ENCODE measurements at places on chromosomes 7 and 10.

DNA sequence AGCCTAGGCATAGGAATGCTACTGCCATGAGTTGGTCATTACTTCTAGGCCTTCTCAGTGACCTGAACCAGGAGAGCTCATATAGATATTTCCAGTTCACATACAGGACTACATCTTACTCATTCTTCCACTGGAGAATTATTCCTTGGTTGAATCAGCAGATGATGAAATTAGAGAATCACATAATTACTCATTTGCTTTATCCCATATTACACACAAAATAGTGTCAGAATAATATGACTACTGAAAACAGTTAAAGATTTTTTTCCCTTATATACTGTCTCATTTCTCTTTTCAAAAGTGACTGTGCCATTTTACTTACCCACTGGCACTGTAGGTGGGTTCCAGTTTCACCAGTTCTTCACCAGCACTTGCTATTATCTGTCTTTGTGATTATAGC, 18.5 kb downstream of the BMS1 start:
- DNase-seq = no peak

DNA sequence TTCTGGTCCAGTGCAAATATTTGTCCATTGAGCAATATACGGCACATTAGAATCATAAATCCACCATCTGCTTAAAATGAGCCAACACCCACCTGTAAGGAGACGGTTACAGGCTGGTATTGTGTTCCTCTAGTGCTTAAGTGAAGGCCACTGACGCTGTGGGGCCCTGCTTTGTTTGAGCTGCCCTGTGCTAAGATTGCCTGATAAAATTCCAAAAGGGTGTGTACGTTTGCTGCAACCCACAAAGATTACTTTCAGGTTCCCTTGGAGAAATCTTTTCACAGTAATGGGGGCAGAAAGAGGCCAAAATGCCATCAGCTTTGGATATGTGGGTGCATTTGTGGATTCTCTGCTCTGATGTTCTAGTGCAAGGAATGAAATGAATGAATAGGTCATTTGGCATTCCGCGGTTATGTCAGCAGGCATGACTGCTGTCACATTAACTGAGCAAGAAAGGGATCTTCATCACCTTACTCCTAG, 34.4 kb downstream of the AGR3 start:
- DNase-seq = no peak

DNA sequence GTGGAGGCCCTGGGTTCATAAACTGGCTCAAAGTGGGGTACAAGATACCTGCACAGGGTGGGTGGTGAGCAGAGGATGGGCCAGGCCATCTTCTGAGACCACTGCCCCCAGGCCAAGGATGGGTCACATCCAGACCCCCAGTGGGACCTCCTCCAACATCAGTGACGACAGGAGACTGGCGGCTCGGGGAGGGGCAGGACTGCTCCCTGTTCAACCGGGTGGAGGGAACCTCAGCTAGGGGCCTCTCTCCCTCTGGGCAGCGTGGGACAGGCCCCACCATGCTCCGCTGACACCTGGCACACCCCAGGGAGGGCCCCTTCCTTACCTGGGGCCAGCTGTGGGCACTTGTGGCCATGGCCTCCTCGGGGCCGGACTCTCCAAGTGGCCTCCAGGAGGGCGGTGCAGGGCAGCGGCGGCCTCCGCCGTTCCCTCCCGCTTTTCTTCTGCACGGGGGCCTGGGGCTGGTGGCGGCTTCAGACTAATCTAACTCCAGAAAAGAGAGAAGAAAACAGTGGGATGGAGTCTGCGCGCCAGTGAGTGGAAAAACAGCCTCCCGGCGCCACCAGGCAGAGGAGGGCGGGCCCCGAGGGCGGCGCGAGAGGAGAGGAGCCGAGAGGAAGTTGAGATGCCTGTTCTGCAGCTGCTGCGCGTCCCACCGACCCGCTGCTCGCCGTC, at the start of gene CALHM2:
CALHM2 (minus strand) TSS at position 540 of the 675 bp plus-strand sequence. CDS start 2,429 bp downstream, outside the sequence.
- DNase-seq = no peak

DNA sequence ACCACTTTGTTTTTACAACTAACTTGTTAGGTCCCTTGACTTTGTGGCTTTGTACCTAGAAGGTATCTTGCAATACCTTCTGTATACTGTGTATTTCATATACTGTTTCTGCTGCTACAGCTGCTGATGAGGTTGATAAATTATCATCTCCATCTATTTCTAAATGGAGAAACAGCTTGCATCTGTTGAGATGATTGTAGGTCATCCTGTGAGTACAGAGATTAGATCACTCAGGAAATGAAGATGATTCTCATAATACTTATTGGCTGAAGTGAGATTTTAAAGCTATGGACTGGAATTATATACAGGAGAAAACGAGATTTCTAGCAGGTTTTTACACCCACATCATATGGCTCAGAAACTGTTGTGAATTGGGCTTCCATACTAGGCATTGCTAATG, 280.5 kb downstream of the KCND2 start:
- no peak for DNase-seq

- DNase-seq = no peak
Observed at GRCh38 chr10:115957786-115958442, 315.1 kb downstream of the GFRA1 start.

- DNase-seq = no peak
Observed at GRCh38 chr10:127332631-127333030, 136.2 kb upstream of the INSYN2A start.

GRCh38 chr7:106068538-106068961, 43.6 kb downstream of the SYPL1 start:
- DNase-seq = no peak

GRCh38 chr10:125095776-125096175, 64.6 kb downstream of the CTBP2 start:
- no peak for DNase-seq

GRCh38 chr7:138247568-138248333, 171.5 kb downstream of the AKR1D1 start:
- DNase-seq = no peak

DNA sequence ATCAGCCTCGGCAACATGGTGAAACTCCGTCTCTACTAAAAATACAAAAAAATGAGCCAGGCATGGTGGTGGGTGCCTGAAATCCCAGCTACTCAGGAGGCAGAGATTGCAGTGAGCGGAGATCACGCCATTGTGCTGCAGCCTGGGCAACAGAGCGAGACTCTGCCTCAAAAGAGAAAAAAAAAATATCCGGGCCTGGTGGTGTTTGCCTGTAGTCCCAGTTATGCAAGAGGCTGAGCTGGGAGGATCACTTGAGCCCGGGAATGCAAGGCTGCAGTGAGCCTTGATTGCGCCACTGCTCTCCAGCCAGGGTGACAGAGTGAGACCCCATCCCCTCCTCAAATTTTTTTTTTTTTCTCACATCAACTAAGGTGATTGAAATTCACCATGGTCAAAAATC, 42.8 kb downstream of the CDC123 start:
- DNase-seq = no peak

- DNase-seq = no peak
Observed at GRCh38 chr7:25083201-25083600, 41.9 kb downstream of the CYCS start.

DNA sequence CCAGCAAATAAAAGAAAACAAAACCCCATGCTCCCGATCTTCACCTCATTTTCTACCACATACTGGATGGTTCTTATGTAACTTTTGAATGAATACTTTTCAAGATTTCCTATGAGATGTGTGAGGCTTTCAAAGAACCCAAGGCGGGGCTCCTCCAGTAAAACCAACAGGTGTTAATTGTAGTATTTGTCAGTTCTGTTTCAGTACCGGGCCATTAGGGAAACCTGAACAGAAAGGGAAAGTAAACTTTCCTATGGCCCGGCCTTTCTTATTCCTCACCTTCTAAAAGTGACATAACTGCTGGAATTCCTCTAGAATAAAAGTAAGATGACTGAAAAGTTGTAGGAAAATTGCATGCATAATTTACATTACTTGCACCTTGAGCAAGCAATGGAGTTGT, 672.9 kb downstream of the MAGI2 start:
- no peak for DNase-seq

DNA sequence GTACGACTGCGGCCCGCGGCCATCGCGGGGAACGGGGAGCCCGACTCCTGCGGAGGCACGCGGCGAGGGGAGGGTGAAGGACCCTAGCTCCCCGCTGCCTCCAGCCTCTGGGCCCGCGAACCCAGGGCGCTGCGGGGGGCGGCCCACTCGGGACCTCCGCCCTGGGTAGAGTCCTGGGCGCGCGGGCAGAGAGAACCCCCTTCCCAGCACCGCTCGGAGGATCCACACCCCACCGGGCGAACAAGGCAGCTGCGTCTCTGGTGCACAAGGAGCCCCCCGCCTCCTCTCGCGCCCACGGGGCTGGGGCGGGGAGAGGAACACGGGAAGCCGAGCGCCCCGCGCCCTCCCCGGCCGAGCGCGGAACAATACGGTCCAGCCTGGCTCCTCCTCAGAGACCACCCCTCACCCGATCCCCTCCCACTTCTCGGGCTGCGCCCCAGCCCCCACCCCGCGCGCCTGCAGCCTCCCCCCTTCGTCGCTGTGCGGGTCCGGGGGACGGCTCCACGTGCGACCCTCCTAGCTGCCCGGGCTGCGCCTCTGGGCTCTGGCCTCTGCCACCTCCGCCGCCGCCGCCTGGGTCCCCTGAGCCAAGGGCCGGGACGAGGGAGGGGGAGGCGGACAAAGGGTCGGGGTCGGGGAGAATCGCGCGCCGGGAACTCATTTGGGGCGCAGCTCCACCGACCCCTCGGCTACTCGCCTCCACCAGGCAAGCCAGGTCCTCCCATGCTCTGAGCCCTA, at the start of gene WDR86:
WDR86 (minus strand) TSS at position 372 of the 738 bp plus-strand sequence. CDS start 449 bp downstream, outside the sequence.
- DNase-seq = no peak

- DNase-seq = peak; percentile 37
Observed at GRCh38 chr10:114304571-114305421, 65.7 kb downstream of the VWA2 start.

GRCh38 chr7:80432166-80432565, 79.7 kb downstream of the GNAT3 start:
- DNase-seq = no peak

DNA sequence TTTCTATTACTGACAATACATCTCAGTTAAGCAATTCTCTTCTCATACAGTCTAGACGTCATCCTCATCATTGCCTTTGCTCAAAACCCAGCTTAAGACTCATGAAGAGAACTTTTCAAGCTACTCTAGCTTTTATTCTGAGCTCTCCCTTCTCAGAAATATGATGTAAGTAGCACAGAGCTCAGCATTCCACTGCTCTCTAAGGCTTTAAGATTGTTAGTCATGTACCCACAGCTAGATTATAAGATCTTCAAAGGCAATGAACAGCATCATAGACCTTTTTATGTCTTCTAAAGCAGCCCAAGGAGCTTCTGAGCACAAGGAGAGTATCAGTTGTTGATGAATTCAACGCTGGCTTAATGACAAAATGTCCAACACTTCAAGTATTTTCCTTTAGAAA, 119.3 kb downstream of the NRP1 start:
- DNase-seq = no peak

GRCh38 chr10:119849031-119849789, 23.4 kb downstream of the MCMBP start:
- DNase-seq = no peak

- DNase-seq = no peak
Observed at GRCh38 chr10:61211468-61211867, 241.7 kb downstream of the TMEM26 start.

DNA sequence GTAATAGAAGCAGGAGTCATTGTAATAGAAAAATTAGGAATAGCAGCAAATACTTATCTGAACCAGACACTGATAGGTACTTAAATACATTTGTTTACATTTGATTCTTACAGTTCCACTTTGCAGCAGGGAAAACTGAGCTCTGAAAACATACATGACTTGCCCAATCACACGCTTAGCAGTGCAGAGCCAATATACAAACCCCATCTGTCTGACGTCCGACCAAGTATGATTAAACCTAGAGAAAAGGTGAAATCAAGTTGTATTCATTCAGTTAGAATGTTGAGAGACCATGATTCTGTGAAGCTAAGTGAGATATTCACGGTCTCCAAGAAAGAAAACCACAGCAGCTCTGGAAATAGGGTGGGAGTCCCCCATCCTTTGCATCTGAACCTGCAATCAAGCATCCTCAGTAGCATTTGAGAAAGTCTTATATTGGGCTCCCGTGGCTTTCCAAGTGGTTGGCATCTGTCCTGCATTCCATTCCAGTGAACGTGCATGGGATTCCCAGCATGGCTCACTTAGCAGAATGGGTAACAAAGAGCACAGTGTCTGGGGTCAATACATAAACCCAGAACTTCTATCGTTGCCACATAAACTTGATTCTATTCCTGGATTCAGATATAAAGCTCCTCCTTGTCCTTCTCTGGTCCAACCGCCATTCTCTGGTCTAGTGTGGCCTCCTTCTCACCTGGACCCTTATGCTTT, 148.7 kb upstream of the RSU1 start:
- DNase-seq = no peak

DNA sequence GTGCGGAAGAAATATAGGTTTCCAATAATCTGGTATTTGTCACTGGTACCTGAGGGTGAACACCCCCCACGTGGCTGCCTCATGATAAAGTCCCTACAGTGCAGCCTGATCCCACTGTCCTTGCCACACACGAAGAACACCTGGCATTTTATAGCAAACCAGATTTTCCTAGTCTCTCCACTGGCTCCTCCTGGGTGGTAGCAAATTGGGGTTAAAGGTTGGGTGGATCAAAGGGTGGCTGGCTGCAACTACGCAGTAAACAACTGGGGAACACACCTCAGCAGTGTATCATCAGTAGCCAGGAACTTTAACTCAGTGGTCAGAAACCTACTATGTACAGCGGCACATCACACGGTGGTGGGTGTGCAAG, 10.3 kb downstream of the SEPHS1 start:
- no peak for DNase-seq

- no peak for DNase-seq
Observed at GRCh38 chr7:158446281-158446680, 141.3 kb downstream of the PTPRN2 start.
